ENCODE measurements at places on chromosomes 3 and 15.

DNA sequence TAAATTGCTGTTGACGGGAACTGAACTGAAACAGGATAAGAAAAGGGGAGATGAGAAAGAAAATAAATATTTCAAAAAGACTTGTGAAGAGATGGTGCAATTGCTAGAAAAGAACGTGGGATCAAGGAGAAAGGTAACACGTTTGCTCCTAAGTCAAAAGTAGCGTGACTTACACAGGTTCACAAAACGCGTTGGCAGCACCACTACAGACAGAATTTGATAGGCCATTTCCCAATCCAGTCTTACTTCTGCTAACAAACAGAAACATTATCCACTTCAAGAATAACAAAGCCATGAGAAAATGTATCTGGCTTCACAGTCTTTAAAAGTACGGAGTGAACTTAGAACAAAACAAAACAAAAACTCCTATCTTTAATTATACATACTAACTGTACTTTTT lies 75.5 kb downstream of the DPH6 start:
- DNase-seq, result no peak

DNA sequence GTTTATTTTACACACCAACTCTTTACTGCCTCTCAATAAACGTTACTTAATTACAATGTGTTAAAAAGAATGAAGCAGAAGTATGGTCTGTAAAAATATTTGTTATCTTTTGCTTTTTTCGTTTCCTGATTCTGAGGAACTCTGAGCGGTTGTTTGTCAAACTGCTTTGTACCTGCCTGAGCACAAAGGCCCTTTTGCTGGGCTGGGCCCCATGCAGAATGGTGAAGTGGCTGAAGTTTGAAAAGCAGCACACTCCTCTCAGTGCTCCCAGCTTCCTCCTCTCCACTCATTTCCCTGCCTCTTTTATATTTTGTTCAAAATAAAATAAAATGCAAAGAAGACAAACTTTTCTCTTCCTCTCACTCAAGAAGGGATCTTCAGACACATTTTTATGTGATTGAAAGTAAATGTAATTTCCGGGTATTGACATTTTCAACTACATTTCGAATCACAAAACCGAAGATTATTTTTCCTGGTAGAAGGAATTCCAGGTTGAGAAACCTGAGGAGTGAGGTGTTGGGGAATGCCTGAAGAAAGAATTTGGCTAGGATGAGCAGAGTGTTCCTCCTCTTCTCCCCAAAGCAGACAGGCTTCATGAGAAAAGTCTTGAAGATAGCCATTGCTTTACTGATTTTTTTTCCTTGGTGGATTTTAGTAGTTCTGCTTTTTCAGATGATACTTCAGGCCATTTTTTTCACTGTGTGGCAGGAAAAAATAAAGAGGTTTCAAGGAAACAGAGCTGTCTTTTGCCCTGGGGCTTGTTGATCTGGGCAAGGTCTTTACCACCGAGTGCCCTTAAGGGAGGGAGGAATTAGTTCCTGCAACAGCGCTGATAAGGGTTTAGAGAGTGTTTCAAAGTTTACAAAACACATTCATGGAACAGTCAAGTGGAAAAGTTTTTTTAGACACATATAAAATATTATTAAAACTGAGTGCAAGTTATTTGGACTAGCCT lies 229.8 kb downstream of the NFKBIZ start:
- DNase-seq, result no peak

GRCh38 chr3:35665390-35666055 lies 26.2 kb downstream of the ARPP21 start:
- peak; percentile 2 for DNase-seq

GRCh38 chr3:102163039-102163817 lies 271.6 kb upstream of the ZPLD1 start:
- DNase-seq, result no peak

DNA sequence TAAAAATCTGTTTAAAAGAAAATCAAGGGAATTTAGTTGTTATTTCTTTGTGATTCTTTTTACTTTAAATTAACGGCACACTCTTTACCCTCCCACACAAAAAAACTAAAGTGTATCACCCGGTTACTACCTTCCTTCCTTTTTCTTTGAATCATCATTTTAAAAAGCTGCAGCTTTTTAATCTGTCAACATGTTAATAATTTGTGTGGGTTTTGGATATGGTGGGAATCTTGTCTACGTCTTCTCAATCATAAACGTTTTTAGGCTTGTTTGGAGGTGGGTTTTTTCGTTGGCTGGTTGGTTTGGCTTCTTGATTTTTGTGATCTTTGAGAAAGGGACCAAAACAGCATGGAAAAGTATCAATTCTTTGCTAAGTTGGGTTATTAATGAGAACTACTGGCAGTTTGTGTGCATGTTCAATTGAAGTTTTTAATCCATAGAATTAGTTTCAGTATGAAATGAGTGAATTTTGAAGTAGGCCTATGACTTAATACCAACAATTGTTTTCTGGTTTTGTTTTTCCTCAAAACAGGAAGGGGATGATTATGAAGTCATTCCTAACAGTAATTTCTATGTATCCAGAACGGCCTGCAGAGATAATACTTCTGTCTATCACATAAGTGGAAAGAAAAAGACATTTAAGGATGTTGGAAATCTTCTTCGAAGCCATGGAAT lies 4.5 kb downstream of the SMC4 start:
- DNase-seq, result no peak

Measured in NCI-H510A treated with DMSO at 0.1 percent for 48 hours (cell line).